Esophagus muscularis mucosa (tissue), 4 donors: ENCODE measurements at places on chromosomes 3 and 15. TPM values are rescaled to one million over a fixed set of nuclear protein-coding genes. Genes with fewer than 3 reads are reported as not detected.

GRCh38 chr3:152266221-152266995 is 2.3 kb upstream of the MBNL1 start:
- peak; percentile 95 for DNase-seq

- DNase-seq: no peak
Observed at GRCh38 chr3:195517030-195517429, 26.1 kb downstream of the PPP1R2 start.

DNA sequence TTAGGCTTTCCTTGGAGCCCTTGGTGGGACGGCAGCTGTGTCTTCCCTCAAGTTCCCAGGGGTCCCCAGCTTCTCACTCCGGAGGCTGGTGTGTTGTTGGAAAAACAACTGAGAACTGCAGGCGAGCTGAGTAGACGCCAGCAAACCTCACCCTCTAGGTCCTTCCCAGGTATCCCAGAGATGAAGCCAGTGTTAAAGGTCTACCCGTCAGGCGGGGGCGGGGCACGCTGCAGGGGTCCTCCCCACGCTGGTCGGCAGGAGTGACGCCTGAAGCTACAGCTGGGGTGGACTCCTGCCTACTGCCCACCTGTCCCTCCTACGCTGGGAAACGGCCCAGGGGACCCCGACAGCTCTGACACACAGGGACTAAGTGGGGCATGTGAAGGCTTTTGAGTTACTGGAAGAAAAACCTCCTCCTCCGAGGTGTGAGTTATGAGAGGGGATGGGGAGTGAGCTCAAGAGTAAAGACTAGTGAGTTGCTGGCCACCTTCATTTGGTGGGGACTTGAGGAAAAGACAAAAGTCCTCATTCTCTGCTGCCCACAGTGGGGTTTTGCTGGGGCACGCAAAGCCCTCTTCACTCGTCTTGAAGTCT is 32.2 kb upstream of the SNRPA1 start:
- DNase-seq: no peak

The IGDCC3 gene
- total RNA-seq: not detected

- DNase-seq: peak; percentile 91
Observed at GRCh38 chr3:157064402-157064801, 95.5 kb downstream of the CCNL1 start.
